Natural killer cell (primary cell): ENCODE measurements at places on chromosomes 13 and 19. TPM values are rescaled to one million over a fixed set of nuclear protein-coding genes. Genes with fewer than 3 reads are reported as not detected.

- peaks cover 15% of the 10 kb centered on the region for H3K36me3 ChIP-seq
- DNase-seq: peak; percentile 43
- peaks cover 11% of the 10 kb centered on the region for H3K4me1 ChIP-seq
- peaks cover 4% of the 10 kb centered on the region for H3K27me3 ChIP-seq
- no peak overlapping the region for H3K4me3 ChIP-seq
These were observed 5.3 kb upstream of the GPR4 start for GRCh38 chr19:45607071-45608029.

The DACT3 gene
- total RNA-seq: 0.14 TPM

DNA sequence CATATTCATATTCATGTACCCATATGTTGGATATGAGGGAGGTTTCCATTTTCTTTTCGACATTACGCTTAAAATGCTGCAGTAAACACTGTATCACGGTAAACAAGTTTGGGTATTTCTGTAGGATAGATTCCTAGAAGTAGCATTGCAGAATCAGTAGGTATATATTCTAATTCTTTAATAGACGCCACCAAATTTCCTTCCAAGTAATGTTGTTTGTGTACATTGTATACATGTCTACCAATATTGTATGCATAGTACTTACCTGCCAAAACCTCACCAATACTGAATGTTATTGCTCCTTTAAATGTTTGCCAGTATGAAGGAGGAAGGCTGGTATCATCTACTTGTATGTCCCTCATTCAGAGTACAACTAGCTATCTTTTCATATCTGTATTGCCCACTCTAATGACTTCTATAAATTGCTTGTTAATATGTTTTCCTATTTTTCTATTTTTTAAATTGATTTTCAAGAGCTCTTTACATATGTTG is 56.1 kb upstream of the ZNF536 start:
- no peak overlapping the region for H3K27ac ChIP-seq
- no peak for DNase-seq
- no peak overlapping the region for H3K4me3 ChIP-seq
- H3K4me1 ChIP-seq: no peaks in the 10 kb centered on the region
- H3K27me3 ChIP-seq: no peaks in the 10 kb centered on the region
- no peaks in the 10 kb centered on the region for H3K36me3 ChIP-seq

DNA sequence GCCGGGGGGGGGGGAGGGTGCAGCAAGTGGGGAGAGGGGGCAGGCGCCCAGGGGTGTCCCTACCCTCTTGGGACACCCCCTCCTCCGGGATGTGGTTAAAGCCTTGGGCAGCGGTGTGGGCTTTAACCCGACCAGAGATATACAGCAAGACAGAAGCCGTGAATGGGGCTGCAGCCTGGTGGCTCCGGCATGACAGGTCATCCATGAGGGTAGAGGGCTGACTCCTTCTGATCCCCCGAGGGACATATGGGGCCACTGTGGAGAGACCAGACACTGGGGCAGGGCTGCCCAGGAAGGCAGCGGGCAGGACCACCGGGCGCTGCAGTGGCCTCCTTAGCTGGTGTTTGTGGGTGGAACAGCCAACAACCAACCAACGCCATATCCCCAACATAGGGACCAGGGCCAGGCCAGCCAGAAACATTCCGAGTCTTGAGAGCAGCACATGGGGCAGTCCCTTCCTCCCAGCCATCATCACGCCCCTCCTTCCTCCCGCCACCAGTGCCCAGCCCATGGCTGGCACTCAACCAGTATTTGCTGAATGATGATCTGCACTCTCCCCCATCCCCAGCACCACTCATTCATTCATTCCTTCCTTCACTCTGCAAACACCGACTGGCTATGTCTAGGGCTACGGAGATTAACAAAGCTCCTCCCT is 18.2 kb downstream of the ELAVL1 start:
- no peak for DNase-seq
- no peaks in the 10 kb centered on the region for H3K27me3 ChIP-seq
- no peak overlapping the region for H3K27ac ChIP-seq
- H3K4me3 ChIP-seq: no peak overlapping the region

DNA sequence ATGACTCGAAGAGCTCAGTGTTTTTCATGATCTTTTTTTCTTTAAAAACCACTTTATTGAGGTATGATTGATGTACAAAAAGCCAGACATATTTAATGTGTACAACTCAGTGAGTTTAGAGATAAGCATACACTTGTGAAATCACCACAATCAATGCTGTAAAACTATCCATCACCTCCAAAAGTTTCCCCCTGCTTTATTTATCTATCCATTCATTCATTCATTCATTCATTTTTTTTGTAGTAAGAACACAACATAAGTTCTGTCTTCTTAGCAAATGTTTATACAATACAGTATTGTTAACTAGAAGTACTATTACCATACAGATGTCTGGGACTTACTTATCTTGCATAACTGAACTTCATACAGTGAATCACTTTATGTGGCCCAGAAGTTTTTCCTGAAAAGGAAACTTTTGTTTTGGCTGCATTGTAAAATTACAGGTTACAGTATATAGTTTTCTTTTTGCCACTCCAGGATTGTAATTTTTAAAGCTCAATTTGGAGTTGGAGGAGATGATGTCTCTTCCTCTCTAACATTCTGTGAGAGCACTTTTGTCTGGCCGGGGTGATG is 6.7 kb downstream of the RAP2A start:
- H3K4me3 ChIP-seq: no peak overlapping the region
- no peak overlapping the region for H3K27ac ChIP-seq
- no peak for DNase-seq
- no peaks in the 10 kb centered on the region for H3K4me1 ChIP-seq
- H3K27me3 ChIP-seq: no peaks in the 10 kb centered on the region

The SPACA4 gene
- total RNA-seq: not detected

DNA sequence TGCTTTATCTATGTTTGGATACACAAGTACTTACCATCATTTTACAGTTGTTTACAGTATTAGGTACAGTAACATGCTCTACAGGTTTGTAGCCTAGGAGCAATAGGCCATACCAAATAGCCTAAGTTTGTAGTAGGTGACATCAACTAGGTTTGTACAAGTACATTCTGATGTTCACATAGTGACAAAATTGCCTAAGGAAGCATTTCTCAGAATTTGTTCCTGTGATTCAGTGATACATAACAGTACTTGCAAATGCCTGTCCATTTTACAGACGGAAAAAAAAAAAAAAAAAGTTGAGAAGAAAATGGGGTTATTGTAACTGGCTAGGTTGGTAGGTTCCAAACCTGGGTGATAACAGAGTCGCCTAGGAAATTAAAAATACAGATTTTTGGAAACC is 13.6 kb downstream of the UFM1 start:
- no peaks in the 10 kb centered on the region for H3K27me3 ChIP-seq
- H3K36me3 ChIP-seq: peaks cover 31% of the 10 kb centered on the region
- H3K4me3 ChIP-seq: no peak overlapping the region
